ENCODE measurements at places on chromosomes 7 and 10.

- no peak overlapping the region for H3K4me3 ChIP-seq
- H3K27me3 ChIP-seq, result no peaks in the 10 kb centered on the region
- no peaks in the 10 kb centered on the region for H3K36me3 ChIP-seq
- H3K27ac ChIP-seq, result no peak overlapping the region
Measured at GRCh38 chr10:123348691-123349572, 194.7 kb downstream of the BUB3 start.

DNA sequence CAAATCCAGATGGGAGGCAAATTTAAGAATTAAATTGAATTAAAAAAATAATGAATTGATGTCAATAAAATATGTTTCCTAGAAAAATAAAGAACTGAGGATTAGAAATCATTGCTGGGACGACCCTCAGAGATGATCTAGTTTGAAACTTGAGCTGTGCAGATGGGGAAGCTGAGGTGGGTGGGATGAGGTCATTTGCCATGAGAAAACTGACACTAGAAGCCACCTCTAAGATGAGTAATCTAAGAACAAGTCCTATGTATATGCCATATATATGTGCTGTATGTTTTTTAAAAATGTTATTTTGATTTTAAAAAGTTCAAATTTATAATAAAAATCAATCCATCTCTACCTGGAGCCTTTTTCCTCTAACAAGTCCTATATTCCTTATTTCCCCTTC is 135.7 kb downstream of the RSU1 start:
- H3K27ac ChIP-seq, result no peak overlapping the region
- no peak for DNase-seq
- no peaks in the 10 kb centered on the region for H3K36me3 ChIP-seq

DNA sequence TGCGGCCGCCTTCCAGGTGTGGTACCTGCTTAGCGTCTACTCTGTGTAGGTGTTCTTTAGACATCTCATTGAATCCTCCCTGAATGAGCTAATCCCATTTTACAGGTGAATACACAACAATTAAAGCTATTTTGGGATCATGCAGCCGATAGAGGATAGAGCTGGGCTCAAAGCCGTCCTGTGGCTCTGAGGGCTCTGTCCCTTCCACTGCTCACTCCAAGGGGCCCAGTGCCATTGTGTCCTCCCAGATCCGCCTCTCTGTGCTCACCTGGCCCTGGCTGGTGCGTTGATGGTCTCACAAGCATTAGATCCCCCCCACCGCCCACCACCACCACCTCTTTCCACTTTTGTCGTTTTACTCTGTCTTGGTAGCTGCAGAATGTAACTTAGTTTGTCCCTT is 13.1 kb downstream of the NPTX2 start:
- peaks cover 18% of the 10 kb centered on the region for H3K27me3 ChIP-seq
- no peak overlapping the region for H3K4me3 ChIP-seq
- DNase-seq, result no peak
- no peaks in the 10 kb centered on the region for H3K4me1 ChIP-seq
- H3K27ac ChIP-seq, result no peak overlapping the region

GRCh38 chr7:2086229-2086628 is 146.5 kb downstream of the MAD1L1 start:
- no peaks in the 10 kb centered on the region for H3K36me3 ChIP-seq
- H3K27me3 ChIP-seq, result no peaks in the 10 kb centered on the region
- H3K4me1 ChIP-seq, result no peaks in the 10 kb centered on the region
- no peak overlapping the region for H3K4me3 ChIP-seq
- DNase-seq, result no peak

DNA sequence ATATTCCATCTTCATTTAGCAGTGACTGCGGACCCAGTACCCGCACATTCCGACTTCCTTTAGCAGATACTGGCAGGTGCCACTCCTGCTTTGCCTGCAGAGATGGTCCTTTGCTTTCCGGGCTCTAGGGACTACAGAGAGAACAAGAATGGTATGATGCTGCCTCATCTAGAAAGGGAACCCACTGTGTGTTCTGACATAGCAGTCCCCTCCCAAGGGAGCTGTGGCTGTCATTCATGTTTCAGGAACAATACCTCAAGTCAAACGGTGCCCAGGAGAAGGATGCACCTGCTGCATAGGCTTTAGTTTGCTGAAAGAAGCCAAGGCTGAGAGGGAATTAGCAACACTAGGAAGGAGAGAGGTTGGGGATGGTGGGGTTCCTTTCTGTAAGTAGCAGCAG is 15.9 kb upstream of the TMEM72 start:
- H3K27ac ChIP-seq, result peak overlapping the region; percentile 93
- no peak overlapping the region for H3K4me3 ChIP-seq
- H3K4me1 ChIP-seq, result peaks cover 63% of the 10 kb centered on the region
- no peaks in the 10 kb centered on the region for H3K27me3 ChIP-seq
- no peaks in the 10 kb centered on the region for H3K36me3 ChIP-seq

DNA sequence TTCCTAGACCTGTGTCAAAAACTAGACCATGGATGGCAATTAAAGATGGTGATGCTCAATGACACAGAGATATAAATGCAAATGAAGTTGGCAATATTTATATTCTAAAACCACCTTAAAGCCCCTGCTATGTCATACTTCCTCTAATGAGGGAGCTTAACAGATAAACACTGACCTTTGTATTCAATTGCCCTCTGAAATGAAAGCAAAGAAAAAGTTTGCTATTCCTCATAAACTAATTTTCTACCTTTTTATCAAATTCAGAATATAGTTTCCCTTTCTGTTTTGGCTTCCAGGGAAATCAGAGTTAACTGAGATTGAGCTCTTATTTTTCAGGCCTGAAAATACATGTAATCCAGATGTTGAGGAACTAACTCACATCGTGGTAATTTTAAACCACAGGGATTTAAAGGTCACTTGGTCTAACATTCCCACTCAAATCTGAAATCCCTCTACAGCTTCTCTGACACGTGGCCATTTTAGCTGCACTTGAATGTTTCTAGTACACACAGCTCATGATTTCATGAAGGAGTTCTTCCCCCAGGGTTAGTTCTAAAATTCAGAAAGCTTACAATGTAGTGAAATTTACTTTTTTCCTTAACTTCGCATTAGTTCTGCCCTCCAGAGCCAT is 37.9 kb upstream of the ABCB5 start:
- no peaks in the 10 kb centered on the region for H3K36me3 ChIP-seq
- H3K4me1 ChIP-seq, result no peaks in the 10 kb centered on the region
- no peak for DNase-seq

- H3K4me3 ChIP-seq, result no peak overlapping the region
- H3K27me3 ChIP-seq, result no peaks in the 10 kb centered on the region
- H3K4me1 ChIP-seq, result no peaks in the 10 kb centered on the region
- no peak overlapping the region for H3K27ac ChIP-seq
- no peaks in the 10 kb centered on the region for H3K36me3 ChIP-seq
Measured at GRCh38 chr10:108203905-108204527, 1039.5 kb upstream of the SORCS1 start.

DNA sequence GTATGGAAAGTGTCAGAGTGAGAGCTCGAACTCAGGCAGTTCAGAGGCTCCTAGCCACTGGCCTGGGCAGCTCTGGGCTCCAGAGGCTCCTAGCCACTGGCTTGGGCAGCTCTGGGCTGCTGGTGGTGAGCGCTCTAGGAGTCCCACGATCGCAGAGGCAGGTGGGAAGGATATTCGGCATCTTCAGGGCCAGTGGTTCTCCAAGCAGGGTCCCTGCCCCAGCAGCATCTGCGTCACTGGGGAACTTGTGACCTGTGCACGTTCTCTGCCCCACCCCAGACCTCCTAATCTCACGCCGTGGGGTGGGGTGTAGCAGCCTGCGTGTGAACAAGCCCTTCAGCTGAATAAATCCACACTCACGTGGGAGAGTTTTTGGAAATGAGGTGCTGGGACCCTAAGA is 25.2 kb upstream of the BTBD16 start:
- no peak overlapping the region for H3K27ac ChIP-seq
- H3K36me3 ChIP-seq, result no peaks in the 10 kb centered on the region
- DNase-seq, result no peak
- H3K4me3 ChIP-seq, result no peak overlapping the region

DNA sequence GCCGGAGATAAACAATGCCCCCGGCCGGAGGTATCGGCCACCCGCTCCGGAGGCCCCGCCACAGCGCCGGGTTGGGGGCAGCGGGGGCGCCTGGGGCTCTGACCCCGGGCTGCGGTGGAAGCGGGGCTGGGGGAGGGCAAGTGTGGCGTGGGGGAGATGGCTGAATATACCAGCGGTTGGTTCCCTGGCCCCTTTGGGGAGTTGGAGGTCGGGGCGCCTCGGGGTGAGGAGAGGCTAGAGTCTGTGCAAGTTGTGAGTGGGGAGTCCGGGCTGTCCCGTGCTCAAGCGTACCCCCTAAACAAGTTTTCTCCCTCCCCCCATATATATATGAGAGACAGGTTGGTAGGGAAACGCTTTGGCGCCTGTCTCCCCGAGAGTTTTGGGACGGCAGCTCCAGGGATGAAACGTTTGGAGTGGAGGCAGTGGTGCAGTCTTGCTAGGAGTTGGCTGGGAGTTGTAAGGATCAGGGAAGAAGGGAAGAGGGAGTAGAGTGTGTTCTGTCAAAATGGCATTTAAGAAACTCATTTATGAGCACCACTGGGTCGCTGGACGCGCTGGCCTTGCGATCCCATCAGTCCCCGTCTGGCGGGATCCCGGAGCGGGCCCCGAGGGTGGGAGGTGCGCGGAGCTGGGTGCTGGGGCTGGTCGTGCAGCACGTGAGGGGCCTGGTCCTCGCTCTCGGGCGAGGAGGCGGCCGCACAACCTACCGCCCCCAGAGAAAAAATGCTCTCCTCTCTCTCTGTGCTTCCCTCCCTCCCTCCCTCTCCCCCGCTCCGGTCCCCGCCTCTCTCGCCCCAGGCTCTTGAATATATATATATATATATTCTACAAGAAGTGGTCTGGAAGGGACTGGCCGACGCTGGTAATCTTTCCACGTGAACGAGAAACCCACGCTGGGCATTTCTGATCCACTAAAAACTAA is 1.1 kb downstream of the TET1 start:
- no peaks in the 10 kb centered on the region for H3K36me3 ChIP-seq
- peak; percentile 21 for DNase-seq
- H3K4me3 ChIP-seq, result peak overlapping the region; percentile 92
- no peaks in the 10 kb centered on the region for H3K27me3 ChIP-seq
- H3K27ac ChIP-seq, result no peak overlapping the region

DNA sequence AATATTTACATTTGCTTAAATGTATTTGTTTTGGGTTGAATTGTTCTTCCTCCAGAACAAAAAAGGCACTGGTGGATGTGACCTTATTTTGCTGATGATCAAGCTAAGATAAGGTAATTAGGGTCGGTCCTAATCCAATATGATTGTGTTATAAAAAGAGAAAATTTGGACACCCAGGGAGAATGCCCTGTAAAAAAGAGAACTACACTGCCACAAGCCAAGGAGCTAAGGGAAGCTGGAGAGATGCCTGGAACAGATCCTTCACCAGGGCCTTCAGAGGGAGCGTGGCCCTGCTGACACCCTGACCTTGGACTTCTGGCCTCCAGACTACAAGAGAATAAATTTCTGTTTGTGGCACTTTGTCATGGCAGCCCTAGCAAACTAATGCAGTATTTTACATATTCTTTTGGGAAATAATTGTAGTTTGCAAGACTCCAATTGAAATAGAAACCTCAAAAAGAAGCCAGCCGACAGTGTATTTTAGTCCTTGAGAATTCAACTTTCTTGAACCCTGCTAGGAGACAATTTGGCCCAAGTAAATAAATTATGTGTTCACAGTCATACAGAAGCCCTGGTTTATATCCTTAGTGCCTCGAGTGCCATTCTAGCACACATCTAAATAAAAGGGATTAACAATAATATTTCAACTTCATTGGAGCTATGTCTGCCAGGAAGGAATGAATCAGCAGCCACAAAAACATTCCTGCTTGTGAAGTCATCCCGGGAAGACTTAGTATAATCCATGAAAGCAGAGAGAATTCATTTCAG is 164.6 kb downstream of the PKD1L1 start:
- H3K4me3 ChIP-seq, result no peak overlapping the region
- DNase-seq, result no peak
- no peaks in the 10 kb centered on the region for H3K4me1 ChIP-seq
- H3K27ac ChIP-seq, result no peak overlapping the region

- H3K36me3 ChIP-seq, result no peaks in the 10 kb centered on the region
- H3K27me3 ChIP-seq, result no peaks in the 10 kb centered on the region
- peaks cover 47% of the 10 kb centered on the region for H3K4me1 ChIP-seq
- DNase-seq, result peak; percentile 49
- no peak overlapping the region for H3K4me3 ChIP-seq
- H3K27ac ChIP-seq, result peak overlapping the region; percentile 52
Measured at GRCh38 chr10:79602953-79603352, 7.8 kb upstream of the SFTPA1 start.

GRCh38 chr10:79380125-79380945 is 33.1 kb downstream of the PPIF start:
- H3K4me1 ChIP-seq, result no peaks in the 10 kb centered on the region
- no peak for DNase-seq
- no peak overlapping the region for H3K4me3 ChIP-seq
- no peaks in the 10 kb centered on the region for H3K27me3 ChIP-seq
- no peak overlapping the region for H3K27ac ChIP-seq

All from MM.1S (cell line).